ENCODE measurements at places on chromosomes 2 and 18. TPM values are rescaled to one million over a fixed set of nuclear protein-coding genes. Genes with fewer than 3 reads are reported as not detected.

DUSP11 gene
- total RNA-seq, result 19.9 TPM

KCTD18 gene
- 13.5 TPM for total RNA-seq

B4GALT6 gene
- total RNA-seq, result 5.2 TPM

ACMSD gene
- total RNA-seq, result not detected

L3MBTL4 gene
- total RNA-seq, result 4.9 TPM

PSTPIP2 gene
- total RNA-seq, result 3.7 TPM

DCC gene
- 0.18 TPM for total RNA-seq

GRCh38 chr2:50126845-50127244, 905.1 kb downstream of the NRXN1 start:
- DNase-seq, result no peak

DNA sequence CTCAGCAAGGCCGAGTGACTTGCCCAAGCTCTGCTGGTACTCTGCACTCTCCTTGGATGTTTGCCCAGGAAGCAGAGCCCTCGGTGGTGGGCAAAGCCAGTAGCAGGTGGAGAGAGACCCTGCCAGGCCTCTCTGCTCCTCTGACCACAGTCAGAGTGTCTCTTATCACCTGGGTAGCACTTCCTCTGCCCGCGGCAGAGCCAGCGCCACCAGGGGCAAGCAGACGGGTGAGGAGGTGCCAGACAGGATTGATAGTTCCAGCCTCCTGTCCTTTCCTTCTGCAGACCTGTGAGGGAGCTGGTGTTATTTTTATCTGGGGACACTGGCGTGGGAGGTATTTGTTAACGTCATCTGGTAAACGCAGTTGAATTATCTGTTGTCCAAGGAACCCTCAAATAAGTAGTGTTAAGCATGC, 152.9 kb downstream of the SMAD7 start:
- DNase-seq, result peak; percentile 9

GRCh38 chr18:7921938-7922587, 354.9 kb downstream of the PTPRM start:
- no peak for DNase-seq

GRCh38 chr2:176507786-176508185, 238.5 kb downstream of the MTX2 start:
- DNase-seq, result no peak

DNA sequence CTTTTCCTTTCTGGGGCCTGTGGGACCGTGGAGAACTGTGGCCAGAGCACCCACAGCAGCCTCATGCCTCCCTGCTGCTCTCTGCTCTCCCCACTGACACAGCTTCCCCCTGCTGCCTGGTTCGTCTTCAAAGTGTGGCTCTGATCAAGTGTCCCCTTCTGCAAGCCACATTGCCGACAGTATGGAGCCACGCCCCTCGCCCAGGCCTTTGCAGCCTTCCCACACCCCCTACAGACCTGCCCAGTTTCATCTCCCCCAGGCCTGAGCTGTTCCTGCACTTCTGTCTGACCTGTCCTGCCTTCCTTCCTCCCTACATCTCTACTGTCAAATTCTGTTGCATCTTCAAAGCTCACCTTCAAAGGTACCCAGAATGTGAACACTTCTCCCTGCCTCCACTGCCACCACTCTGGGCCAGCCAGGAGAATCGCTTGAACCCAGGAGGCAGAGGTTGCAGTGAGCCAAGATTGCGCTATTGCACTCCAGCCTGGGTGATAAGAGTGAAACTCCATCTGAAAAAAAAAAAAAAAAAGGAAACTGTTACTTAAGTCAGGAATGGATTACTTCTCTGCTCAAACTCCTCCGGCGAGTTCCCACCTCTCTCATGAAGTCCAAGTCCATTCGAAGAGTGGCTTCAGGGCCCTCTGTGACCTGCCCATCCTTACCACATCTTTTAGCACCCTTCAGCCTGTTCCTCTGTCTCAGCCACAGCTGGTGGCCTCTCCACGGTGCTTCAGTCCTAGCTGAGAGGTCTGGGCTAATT, 29.0 kb upstream of the CATIP start:
- no peak for DNase-seq

GRCh38 chr18:65326805-65327204, 424.0 kb upstream of the CDH7 start:
- DNase-seq, result no peak

- no peak for DNase-seq
Observed at GRCh38 chr2:224310943-224311625, 90.8 kb downstream of the FAM124B start.

- no peak for DNase-seq
Observed at GRCh38 chr2:95310216-95310615, 13.1 kb downstream of the KCNIP3 start.

- DNase-seq, result no peak
Observed at GRCh38 chr18:5439986-5440696, 103.7 kb downstream of the EPB41L3 start.

DNA sequence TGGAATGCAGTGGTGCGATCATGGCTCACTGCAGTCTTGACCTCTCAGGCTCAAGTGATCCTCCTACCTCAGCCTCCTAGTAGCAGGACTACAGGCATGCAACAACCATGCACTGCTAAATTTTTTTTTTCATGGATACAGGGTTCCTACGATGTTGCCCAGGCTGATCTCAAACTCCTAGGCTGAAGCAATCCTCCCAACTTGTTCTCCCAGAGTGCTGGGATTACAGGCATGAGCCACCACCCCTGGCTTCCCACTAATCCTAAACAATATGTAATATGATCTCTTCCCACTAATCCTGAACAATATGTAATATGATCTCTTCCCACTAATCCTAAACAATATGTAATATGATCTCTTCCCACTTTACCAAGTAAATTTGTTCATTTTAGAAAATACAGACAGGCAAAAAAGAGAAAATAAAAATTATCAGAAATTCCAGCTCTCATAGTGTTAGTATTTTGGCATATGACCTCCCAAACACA, 33.7 kb upstream of the C18orf32 start:
- DNase-seq, result no peak

- DNase-seq, result no peak
Observed at GRCh38 chr2:209458008-209458979, 34.4 kb downstream of the MAP2 start.

GRCh38 chr2:128631698-128632500, 313.2 kb upstream of the HS6ST1 start:
- DNase-seq, result no peak

DNA sequence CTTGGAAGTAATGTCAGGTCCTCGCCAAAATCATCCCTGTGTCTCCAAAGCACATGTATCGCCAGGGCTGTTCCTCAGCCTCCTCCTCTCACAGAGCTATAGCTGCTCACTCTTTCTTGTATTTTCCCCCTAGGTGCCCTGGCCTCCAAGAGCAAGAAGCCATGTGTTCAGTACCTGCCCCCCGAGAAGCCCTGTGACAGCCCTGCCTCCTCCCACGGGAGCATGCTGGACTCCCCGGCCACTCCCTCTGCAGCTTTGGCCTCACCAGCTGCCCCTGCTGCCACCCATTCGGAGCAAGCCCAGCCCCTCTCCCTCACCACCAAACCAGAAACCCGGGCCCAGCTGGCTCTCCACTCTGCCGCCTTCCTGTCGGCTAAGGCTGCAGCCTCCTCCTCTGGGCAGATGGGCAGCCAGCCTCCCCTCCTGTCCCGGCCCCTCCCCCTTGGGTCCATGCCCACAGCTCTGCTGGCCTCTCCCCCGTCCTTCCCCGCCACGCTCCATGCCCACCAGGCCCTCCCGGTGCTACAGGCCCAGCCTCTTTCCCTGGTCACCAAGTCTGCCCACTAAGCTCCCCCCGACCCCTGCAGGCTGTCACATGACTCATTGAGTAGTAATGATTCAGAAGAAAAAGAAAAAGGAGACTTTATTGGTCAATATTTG, 18.8 kb downstream of the TGOLN2 start:
- DNase-seq, result peak; percentile 74

GRCh38 chr2:58508006-58508405, 266.9 kb upstream of the FANCL start:
- no peak for DNase-seq

DNA sequence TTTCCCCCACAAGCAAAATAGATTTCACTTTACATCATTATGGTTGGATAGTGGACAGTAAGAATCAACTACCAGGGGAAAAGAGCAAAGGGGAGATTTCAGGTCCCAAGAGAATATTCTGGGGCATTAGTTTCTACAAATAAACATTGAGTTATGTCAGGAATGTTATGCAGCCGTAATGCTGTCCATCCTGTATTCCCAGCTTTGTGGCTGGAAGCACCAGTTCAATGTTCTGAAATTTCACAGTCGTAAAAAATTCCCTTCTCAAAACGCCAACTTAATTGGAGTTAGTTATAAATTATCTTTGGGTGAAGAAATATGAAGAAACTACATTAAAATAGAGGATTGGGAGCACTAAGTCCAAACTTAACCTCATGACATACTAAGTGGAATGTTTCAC, 141.5 kb upstream of the FIGN start:
- DNase-seq, result no peak

GRCh38 chr2:60505880-60506260, 47.6 kb downstream of the BCL11A start:
- DNase-seq, result no peak

- no peak for DNase-seq
Observed at GRCh38 chr2:14583802-14584201, 48.7 kb upstream of the LRATD1 start.

DNA sequence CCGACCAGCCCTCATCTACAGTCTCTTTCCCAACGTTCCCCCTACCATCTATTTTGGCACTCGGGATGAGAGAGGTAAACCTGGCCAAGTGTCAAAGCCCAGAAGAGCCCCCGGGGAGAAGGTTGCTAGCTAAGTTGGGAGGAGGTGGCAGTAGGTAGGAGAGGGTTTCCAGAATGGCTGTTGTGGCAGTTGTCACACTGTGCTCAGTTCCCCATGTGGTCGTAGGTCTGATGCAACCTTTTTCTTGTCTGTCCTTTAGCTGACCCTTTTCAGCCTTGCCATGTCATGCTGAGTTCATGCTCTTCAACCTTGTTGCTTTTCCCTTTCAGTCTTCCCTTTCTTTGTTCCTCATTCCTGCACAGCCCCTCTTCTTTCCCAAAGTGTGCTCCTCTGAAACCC, 34.5 kb downstream of the TTLL4 start:
- DNase-seq, result no peak

GRCh38 chr2:79849241-79849640, 336.4 kb downstream of the CTNNA2 start:
- DNase-seq, result no peak

GRCh38 chr2:79887747-79888374, 375.0 kb downstream of the CTNNA2 start:
- DNase-seq, result no peak

DNA sequence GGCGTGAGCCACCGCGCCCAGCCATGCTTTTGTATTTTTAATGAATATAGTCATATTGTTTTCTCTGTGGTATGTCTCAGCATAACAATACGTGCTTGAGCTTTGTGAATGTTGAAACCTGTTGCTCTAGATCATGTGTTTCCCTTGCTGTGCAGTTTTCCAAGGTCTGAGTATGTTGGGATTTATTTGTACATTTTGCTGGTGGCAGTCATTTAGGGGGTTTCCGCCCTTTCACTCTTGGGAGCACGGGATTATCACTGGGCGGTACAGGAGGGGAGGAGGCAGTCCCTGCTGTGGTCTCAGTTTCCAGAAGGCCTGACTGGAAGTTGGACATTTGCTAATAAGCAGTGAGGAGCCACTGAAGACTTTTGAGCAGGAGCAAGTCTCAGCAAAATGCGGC, 24.9 kb upstream of the CATIP start:
- no peak for DNase-seq

DNA sequence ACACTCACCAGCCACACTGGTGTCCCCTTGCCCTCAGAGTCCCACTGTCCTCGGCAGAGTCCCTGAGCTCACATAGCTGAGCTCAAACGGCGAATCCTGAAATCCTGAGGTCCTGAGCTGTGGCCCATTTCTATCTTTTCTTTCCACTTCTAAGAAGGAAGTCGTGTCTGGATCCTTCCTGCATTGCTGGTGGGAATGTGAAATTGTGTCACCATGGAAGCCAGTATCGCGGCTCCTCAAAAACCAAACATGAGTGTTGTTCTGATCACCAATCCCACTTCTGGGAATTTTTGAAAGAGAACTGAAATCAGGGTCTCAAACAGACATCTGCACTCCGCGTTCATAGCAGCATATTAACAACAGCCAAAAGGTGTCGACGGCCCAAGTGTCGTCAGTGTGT, 244.7 kb downstream of the EIPR1 start:
- DNase-seq, result no peak

- DNase-seq, result no peak
Observed at GRCh38 chr2:24838541-24838940, 45.3 kb downstream of the CENPO start.

- no peak for DNase-seq
Observed at GRCh38 chr2:189782221-189782671, 1.9 kb downstream of the ORMDL1 start.

DNA sequence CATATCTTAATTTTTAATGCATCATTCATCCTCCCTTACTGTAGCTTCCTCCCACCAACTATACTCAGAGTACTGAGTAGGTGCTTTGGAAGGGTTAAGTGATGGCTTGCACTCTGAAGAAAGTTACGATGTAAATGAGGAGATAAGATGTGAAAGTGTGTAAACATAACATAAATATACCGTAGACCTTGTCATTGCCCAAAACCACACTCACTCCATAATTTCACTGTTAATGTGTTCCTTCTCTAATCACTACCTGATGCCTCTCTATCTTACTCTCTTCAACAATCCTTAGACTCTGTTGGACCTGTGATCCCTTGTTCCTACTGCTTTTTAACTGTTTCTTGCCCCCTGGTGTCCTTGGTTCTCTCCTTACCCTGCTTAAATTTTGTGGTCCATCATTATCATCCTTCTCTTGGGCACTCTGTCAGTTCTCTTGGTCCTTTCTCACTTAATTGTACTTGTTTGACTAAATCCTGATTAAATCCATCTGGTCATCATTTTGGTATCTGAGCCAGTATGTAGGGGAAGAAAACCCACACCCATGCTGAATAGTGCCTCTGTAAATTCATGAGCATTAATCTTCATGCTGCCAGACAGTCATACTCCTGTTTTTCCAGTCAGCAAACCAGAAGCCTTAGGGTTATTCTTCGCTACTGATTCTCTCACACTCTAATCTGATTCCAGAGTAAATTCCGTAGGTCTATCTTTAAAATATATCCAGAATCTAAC, 45.0 kb downstream of the PMS1 start:
- DNase-seq, result no peak

- peak; percentile 58 for DNase-seq
Observed at GRCh38 chr2:230225486-230225885, at the start of gene SP140. Gene SP140, plus strand, starts transcription at chr2:230225736. Its CDS starts 109 bp downstream, at chr2:230225845.

DNA sequence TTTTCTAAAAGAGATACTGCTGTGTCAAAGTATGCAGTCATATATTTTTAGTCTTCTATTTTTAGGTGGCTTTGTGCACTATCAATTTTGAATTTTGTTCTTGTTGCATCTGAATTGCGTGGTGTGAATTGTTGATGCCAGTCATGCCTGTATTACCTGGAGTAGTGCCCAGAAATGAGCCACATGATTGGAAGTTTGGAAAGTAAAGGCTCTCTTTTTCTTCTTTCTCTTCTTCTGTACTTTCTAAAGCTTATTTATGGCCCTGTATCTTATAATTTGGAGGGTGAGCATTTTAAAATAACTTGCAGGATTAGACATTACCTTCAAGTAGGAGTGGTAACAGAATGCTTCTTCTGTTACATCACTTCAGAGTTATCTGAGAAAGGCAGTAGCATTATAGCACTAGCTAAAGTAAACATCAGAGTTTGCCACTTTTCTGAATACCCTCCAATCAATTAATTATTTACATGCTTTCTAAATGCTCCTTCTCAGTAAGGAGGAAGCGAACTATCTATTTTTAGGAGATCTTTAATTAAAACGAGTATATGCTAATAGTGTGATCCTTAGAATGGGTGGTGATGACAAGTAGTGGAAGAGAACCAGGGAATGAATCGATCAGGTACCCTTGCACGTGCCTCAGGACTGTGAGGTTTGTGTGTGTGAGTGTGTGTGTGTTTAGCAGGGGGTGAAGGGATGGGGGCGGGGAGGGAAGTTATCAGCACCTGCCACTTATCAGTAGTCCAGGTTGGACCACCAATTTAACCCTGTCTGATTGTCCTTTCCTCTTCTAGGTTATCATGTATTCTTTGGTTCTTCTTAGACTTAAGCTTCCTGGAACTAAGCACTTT, 112.5 kb downstream of the MAP3K20 start:
- DNase-seq, result no peak

All from left colon (tissue), 2 donors.